HTR-8/SVneo (cell line): ENCODE measurements at places on chromosomes 12 and 14.
A peak's percentile ranks its signal among the peaks of the same experiment; 100 is the strongest.

DNA sequence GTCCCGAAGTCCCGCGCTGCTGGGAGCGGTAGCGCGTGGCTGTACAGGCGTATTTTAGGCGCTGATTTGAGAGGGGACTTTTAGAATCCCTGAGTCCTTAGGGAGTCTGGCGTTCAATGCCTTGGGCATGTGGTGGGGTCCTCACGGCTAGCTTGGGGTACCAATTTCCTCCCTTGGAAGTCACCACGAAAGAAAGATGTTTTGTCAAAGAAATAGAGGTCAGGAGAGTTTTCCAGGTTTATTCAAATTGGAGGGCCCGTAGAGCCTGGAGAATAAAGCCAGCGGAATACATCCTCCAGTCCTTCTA, 63.9 kb downstream of the KLHL28 start:
- DNase-seq, result no peak

GRCh38 chr12:49553512-49554088, 14.3 kb downstream of the MCRS1 start:
- no peak for DNase-seq

DNA sequence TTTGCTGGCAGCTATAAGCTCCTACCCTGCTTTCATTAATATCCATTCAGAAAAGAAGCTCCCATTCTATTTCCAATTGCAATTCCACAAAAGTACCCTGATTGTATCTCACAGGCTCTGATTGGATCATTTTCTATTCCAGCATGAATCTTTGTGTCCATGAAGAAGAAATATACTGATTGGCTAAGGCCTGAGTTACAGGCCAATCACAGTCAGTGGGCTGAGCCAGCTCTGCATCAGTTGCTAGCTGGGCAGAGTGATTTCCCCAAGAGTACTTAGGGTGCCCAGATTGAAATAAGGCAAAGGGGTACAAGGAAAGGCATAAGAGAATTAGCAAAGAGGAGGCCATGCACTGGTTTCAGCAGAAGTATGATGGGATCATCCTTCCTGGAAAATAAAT, 14.4 kb downstream of the ART4 start:
- no peak for DNase-seq

DNA sequence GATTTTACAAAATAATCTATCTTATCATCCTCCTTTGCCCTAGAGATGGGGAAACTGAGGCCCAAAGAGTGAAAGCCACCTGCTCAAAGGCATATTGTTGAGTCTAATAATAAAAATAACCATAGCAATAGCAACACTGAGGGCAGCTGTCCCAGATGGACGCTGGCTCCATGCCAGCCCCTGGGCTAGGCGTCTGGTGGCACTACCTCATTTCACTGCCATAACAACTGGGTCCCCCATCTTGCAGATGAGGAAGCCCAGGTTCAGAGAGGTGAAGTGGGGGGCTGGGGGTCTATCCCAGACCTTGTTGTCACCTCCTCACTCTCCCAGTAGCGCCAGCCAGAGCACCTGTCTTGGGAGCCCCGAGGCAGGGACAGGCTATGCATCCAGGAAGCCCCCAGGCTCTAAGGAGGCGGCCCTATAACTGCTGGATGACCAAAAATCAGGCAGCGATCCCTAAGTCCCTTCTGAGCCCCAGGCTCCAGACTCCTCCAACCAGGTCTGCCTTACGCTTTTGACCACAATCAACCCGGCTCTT, 12.8 kb downstream of the BDKRB2 start:
- no peak for DNase-seq

- DNase-seq, result no peak
Measured at GRCh38 chr12:6850796-6851152, 312 bp downstream of the CDCA3 start.

DNA sequence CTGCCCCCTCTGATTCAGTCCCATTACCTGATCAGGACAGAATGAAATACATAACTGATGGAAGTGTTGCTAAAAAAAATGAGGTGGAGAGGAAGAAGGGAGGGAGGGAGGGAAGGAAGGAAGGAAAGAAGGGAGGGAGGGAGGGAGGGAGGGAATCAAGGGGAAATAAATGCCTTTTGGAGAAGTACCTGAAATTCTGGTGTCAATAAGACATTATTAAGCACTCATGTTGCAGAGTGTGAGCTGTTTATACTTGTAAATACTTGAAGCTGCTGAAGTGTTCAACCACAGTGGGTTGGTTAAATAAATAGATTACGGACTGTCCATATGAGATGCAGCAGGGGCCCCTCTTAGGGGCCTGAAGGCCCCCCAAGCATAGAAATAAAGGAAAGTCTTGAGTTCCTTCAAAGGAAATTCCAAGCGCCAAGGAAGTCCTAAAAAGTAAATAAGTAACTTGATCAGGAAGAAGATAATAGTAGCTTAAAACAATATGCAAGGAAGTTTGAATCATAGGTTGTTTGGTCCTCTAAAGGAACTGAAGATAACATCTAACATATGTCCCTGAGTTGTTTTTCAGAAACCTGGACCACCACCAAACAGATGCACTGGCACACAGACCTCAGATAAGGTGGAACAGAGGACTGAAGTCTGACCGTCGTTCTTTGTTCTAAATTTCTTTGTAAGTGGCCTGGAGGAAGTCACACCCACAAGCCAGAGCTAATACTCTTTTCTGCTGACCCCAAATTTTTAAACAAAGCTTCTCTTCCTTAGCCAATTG, 110.8 kb downstream of the SEC23A start:
- no peak for DNase-seq

DNA sequence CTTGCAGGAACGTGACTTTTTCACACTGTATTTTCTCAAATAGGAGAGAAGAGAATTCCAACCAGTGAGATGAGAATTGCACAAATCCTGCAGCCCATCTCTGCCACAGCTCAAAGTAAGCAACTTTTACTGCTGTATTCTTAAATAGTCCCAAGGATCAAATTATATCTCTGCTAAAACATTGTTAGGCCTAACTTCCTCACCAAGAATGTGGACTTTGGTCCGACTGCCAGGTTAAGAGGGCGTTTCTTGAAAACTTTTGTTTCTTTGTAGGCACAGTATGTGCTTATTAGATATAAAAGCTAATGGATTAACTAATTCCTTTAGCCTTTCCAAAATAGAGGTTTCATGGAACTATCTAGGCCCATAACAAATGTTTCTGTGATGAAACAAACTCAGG, 61.4 kb upstream of the IFNG-AS1 start:
- no peak for DNase-seq

- no peak for DNase-seq
Measured at GRCh38 chr12:13099066-13099843, 4.2 kb downstream of the GSG1 start.

GRCh38 chr12:26630546-26631027, 202.4 kb downstream of the ITPR2 start:
- DNase-seq, result peak; percentile 61

DNA sequence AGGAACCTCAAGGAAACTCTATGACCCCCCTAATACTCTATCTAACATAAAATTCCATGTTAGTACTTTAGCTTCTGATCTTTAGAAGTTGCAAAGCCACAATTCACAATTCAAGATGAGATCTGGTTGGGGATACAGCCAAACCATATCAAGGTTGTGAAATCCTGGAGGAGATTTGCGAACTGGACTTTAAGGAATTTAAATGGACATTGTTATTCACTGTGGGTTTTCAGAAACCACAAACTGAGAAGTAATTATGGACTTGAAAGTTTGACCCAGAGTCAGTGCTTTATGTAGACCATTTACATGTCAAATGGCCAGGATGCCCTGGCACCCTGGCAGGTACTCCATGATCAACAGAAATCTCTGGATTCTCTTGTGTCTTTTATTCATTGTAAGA, 14.2 kb upstream of the CDKL1 start:
- no peak for DNase-seq

DNA sequence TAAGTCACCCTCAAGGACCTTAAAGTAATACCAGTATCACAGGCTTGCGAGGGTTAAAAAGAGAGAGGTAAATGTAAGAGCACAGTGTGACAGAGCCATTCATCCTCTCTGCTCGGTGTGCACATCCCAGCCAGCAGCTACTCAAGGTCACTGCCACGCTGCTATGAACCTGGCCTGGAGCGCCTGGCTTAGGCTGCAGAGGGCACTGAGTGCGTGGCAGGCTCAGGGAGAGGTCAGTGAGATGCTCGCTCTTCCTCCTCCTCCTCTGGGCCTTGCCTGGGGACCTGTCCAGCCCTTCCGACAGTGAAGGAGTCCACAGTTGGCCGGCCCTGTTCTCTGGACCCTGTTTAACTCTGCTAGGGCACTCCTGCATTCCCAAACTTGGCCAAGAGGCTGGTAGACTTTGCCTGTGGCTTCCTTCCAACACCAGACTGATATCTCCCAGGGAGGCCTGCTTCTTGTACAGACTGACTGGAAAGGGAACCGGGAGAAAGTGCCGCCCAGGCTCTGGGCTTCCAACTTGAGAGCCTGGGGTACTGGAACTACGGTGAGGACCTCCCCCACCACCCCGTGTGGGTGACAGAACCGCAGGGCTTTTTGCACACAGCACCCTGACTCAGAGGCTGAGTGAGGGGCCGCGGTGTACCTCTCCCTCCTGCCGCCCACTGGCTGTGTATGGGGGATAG, 62.6 kb upstream of the CORO1C start:
- DNase-seq, result no peak

DNA sequence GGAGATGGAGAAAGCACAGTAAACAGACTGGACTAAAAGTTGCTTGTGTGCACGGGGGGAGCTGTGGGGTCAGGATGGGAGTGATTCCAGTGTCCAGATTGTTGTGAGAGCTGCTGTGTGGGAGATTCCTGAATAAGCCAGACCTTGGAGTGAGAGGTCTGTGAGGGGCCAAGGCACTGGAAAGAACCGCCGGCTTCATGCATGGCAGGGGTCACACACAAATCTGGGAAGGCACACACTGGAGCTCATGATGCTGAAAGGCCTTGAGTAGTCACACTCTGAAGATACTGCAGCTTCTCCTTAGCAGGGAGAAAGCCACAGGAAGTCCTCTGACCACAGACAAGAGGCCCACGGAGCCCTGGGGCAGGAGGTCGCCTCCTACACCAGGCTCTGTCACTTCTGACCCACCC, 23.1 kb downstream of the ADCY6 start:
- DNase-seq, result no peak

DNA sequence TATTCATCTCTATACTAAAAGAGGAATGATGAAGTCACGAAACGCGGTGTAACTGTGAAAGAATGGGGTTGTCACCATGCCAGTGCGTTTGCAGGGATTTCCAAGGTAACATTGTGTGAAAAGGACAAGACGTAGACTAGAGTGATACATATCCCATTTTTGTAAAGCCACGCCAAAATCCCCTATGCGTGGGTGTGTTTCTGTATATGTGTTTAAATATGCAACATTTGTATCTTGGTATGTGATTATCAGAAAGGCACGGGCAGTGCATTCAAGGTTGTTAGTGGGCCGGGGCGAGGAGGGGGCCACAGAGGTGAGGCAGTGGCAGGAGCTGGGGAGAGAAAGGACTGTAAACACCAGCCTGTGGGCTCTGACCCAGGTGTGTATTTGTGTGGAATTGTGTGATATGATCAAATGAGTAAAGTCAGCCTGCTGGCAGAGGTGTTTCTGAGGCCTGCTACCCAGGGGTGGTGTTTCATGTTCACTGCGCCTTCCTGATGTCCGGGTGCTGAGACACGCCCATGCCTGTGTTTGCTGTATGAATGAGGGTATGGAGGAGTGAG, 137.8 kb downstream of the ADGRD1 start:
- no peak for DNase-seq

DNA sequence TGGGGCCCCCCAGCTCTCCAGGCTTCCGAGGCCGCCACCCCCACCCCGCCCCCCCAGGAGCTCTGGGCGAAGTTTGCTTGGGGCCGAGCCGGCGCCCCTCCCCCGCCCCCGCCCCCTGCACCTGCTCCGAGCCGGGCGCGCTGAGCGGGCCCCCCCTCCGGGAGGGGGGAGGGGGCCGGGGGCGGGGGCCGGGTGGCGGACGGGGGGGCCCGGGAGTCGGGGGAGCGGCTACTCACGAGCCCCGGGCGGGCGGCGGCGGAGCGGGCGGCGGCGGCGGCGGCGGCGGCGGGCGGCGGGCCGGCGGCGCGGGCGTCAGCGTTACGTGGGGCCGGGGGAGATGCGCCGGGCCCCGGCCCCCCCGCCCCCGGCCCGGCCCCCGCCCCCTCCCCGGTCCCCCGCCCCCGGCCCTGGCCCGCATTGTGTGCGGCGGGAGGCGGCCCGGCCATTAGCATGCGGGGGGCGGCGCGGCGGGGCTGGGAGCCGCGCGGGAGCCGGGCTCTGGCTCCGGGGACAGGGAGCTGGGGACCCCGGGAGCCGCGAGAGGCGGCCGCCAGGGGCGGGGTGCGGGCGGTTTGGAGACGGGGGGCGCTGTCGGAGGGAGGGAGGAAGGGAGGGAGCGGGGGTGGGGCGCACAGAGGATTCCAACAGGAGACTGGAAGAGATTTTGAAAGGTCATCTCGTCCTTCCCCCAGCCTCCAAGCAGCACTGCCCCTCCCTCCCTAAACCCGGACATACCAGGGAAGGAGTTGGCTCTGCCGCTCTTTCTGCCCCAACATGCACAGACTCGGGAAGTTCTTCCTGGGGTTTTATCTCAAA, at the start of gene ZNF219:
TSS of gene ZNF219 (minus strand) at position 580 of the 816 bp plus-strand sequence. CDS start 5,064 bp downstream, outside the sequence.
- peak; percentile 29 for DNase-seq

- DNase-seq, result peak; percentile 80
Measured at GRCh38 chr14:31059152-31059924, 33.2 kb upstream of the STRN3 start.

- DNase-seq, result no peak
Measured at GRCh38 chr14:55530464-55530863, 49.5 kb upstream of the KTN1 start.

GRCh38 chr12:46555406-46555852, 182.9 kb upstream of the SLC38A2 start:
- no peak for DNase-seq

DNA sequence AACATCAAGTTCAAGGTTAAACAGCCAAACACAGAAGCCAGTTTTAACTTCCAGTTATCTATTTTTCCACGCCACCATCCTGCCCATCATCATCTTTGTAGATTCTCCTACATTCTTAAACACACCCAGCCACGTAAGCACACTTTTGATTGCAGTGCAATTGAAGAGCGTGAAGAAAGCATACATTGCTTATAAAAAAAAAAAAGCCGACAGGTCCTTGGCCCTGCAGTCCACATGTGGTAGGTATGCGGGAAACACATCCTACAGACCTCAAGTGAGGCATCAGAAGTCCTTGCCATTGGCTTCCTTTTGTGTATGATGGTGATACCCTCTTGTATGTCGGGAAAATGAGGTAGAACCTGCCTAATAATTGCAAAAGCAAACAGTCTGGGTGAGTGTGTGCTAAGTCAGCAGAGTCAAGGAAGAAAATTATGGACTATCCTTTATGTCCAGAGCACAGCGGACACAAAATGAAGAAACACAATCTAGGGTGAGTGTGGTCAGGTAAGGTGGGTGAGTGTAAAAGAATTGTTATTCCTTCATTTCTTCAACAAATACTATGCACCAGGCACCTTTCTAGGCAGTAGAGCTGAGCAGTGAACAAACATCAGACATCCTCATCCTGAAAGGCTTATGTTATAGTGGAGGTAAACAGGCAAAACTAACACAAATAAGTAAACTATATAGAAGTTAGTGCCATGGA, 51.5 kb downstream of the EID3 start:
- DNase-seq, result no peak
